ENCODE measurements at places on chromosomes 2 and 18.

- DNase-seq, result no peak
Observed at GRCh38 chr2:3662239-3662638, 4.2 kb downstream of the ALLC start.

GRCh38 chr2:84276590-84277255, 182.4 kb downstream of the SUCLG1 start:
- no peak for DNase-seq

GRCh38 chr2:236607471-236608187, 38.0 kb downstream of the ACKR3 start:
- no peak for DNase-seq

- DNase-seq, result no peak
Observed at GRCh38 chr2:106338043-106338442, 130.2 kb downstream of the RGPD3 start.

DNA sequence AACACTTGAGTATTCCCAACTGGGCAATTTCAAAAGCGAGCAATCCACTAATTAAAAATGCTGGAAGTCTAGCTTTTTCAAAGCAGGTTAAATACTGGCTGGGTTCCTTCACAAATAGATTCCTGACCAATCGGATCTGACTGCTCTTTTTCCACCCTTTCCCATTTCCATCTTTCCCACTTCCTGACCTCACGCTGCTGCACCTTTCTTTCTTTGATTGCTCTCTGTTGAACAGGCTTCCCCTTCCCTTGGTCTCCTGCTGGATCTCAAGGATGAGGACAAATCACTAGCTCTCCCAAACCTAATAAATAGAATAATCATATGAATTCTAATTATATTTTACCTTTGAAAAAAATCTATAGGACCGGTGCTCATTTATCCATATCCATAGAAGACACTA, 121.2 kb downstream of the TCF4 start:
- no peak for DNase-seq

DNA sequence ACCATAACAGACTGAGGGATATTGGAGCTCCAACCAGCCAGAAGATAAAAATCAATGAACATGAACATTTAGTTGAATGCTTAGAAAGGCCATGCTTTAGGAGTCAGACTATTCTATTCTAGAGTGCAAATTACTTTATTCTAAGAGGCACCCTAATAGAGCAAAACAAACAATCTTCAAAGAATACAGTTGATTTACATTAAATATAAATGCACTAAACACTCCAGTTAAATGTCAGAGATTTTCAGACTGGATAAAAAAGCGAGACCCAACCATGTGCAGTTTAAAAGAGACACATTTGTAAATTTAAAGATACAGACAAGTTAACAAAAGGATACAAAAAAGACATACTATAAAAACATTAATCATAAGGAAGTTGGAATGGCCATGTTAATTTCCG, 214.0 kb upstream of the SMAD7 start:
- DNase-seq, result no peak

DNA sequence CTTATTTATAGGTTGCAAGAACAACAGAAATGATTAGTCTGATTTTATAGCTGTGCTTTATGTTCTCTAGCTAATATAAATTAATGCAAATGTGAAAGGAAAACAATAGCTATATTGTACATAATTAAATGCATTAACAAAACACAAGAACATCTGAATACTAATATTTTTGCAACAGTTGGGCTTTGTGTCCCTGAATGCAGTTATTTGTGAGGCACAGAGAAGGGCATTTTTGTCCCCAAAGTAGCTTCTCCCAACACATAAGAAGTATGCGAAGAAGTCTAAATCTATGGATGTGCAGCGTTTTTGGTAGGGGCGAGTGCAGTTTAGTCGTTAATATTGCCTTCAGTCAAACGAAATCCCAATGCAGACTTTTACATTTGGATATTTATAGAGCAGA, 110.0 kb downstream of the MBP start:
- DNase-seq, result no peak

- no peak for DNase-seq
Observed at GRCh38 chr18:48987821-48988220, 37.1 kb upstream of the SMAD7 start.

- DNase-seq, result no peak
Observed at GRCh38 chr18:76487070-76487469, 8.0 kb downstream of the ZNF516 start.

DNA sequence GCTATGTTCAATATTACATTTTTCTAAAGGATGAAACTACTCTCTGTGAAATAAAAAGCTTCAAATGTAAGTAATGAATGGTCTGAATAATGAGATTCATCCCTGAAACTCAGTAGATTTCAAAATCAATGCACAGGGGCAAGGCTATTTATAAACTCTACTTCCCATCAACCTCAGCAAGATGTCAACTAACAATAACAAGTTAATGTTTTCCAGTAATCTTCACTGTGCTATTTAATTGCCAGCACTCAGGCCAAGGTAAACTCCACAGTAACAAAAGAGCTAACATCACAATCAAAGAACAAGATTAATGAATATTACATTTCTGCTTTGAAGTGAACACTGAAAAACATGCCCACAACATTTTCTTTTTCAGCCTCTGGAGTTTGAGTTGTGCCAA, 144.3 kb upstream of the ZFP36L2 start:
- no peak for DNase-seq

GRCh38 chr2:241376808-241377207, 20.7 kb downstream of the FARP2 start:
- DNase-seq, result no peak

- DNase-seq, result no peak
Observed at GRCh38 chr18:33666915-33667314, 88.9 kb downstream of the ASXL3 start.

GRCh38 chr2:10665833-10666232, 23.9 kb downstream of the NOL10 start:
- no peak for DNase-seq

DNA sequence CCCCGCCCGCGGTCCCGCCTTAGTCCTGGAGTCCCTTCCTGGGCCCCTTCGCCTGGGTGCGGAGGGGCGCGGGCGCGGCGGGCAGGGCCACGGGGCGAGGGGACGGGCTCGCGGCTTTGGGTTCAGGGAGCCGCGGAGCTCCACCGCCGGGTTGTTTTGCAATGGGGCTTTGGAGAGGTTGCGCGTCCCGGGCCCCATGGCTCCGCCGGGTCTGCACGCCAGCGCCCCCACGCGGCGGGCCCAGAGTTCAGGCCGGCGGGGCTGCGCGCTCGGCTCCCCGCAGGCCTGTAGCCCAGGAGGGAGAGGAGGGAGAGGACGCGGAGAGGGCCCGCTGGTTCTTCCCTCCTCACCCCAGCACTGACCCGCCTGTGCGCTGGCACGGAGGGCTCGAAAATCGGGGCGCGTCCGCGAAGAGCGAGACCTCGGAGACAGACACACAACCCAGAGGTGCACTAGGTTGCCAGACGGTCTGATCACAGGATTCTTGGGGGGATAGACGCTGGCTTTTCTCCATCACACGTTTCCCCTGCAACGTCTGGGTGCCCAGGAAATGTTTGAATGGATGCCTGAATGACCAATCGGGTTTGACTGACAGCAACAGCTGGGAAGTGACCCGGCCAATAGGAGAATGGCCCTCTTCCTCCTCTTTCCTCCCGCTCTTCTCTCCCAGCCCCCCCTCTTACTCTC, 4.9 kb upstream of the SIX2 start:
- peak; percentile 11 for DNase-seq

DNA sequence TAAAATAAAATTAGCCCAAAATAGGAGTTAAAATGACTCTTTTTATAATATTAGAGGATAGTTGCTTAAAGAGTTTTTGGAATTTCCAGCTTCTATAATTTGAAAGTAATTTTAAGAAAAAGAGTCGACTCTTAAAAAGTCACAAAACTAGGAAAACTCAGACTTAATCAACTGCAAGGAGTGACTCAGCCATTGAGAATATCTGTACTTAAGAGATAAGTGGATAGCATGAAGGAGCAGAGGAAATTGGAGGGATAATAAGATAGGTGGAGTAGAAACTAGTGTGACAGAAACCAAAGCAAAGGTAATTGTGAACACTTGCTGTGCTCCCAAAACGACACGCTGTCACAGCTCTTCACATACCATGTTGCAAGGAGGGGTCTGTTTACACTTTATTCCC, 8.4 kb downstream of the RSAD2 start:
- peak; percentile 91 for DNase-seq

- no peak for DNase-seq
Observed at GRCh38 chr2:101556033-101556459, 81.1 kb upstream of the RFX8 start.

GRCh38 chr2:218896501-218897393, 16.1 kb downstream of the WNT10A start:
- DNase-seq, result peak; percentile 7

DNA sequence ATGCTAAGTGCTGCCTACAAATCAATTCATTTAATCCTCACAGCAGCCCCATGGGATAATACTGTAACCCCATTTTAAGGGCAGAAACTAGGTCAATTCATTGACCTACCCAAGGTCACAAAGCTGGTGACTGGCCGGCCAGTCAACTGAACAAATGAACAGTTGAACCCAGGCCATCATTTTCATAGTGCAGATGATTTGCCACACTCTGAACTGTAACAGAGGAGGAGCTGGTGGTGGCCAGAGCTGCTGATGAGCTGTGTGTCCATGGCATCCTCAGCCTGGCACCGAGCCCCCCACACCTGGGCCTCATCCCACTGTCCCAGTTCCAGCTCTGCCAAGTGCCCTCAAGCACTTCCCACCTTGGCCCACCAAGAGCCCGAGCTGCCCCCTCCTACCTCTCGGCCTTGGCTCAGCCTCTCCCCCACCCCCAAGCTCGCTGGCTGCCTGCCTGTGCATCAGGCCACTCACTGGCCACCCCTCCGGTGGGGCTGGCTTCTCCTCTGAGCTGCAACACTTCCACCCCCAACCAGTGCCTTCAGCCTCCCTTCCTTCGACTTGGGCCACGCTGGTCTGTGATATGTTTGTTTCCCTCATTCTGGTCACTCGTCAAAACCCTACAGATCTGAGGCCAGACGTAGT, 58.4 kb downstream of the ATOH8 start:
- no peak for DNase-seq

DNA sequence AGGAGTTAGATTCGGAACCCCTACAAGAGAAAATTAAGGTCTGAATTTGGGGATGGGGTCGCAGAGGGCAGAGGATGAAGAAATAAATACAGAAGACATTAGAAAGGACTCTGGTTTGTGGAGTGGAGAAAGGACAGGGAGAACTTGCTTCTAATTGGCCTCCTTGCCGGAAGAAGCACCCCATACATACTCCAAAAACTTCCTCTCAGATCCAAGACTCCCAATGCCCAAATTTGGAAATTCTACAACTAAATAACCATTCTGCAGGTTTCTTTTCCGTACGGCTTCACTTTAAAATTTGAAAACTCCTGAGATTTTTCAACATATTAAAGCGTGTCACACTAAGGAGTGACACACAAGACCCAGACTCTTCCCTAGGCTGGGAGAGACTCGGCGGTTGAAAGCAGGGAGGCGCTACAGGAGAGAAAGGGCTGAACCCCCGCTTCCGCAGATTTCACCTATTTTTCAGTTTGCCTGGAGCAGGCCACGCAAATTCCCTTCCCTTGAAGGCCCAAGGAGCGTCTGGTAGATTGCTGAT, 478 bp downstream of the CLHC1 start:
- DNase-seq, result no peak

DNA sequence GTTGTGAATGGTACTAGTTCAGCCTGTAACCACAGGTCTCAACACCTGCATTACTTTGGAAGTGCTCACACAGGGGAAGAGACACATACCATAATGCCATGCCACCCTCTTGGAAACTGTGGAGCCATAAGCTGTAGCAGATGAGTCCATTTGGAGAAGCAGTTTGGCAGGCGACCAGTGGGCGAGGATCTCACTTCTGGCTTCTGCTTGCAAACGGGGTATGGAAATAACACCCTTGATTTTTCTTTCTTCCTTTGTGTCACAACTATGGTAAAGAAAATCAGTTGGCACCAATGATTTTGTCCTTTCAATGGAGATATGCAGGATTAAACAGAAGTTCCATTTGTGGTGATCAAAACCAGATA, 28.6 kb downstream of the APOB start:
- DNase-seq, result no peak

DNA sequence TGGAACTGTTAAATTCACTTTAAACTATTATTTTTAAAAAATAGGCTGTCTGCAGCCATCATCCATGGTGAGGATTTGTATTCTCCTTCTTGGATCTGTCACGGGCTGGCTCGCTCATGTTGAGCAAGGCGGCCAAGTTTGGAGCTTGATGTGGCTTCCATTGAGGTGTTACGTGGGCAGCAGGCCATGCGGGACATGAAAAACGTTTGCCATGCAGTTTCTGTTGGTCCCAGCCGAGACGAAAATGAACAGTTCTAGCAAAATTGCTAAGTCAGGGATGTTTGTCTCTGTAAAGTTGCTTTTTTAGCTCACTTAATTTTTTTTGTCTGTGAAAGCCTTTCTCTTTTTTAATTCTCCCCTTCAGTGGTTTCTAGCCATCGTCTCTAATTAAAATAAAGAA, 70.2 kb upstream of the MGAT5 start:
- no peak for DNase-seq

DNA sequence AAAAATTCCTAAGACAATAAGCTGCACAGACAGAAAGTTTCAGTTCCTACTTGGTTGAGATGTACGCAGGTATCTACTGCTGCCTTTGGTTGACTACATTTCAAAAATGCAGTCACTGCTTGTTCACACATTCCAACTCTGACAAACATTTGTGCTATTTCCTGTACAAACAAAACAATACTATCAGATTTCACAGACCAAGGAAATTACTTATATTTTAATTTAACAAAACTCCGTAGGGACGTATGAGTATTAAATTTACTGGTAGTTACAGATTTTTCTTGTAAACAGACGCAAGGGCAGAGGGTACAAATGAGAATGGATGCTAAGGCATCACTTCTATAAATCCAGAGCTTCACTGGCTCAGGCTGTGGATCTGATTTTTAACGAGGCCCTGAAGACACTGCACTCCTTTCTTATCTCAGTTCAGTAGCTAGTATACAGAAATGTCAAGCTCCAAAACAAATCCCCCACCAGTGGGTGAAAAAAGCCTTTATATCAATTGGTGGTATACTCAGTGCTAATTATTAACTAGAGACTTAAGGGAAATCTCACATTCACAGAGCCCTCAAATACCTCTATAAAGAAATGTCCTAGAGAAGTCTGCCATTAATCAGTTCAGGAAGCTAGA, 31.7 kb upstream of the TTC32 start:
- DNase-seq, result no peak

- DNase-seq, result no peak
Observed at GRCh38 chr18:13265008-13265910, 46.7 kb downstream of the LDLRAD4 start.

GRCh38 chr2:106115250-106115649, 78.9 kb downstream of the UXS1 start:
- DNase-seq, result peak; percentile 63

GRCh38 chr18:32378705-32379104, 92.0 kb downstream of the GAREM1 start:
- DNase-seq, result no peak

- DNase-seq, result no peak
Observed at GRCh38 chr2:145677371-145677770, 1157.5 kb upstream of the ZEB2 start.

Data from hematopoietic multipotent progenitor cell treated with erythropoietin and hydrocortisone succinate and interleukin-3 and kit ligand, for 8 days (in vitro differentiated cells).